ENCODE measurements at places on chromosomes 6 and 20.
A peak's percentile ranks its signal among the peaks of the same experiment; 100 is the strongest.

DNA sequence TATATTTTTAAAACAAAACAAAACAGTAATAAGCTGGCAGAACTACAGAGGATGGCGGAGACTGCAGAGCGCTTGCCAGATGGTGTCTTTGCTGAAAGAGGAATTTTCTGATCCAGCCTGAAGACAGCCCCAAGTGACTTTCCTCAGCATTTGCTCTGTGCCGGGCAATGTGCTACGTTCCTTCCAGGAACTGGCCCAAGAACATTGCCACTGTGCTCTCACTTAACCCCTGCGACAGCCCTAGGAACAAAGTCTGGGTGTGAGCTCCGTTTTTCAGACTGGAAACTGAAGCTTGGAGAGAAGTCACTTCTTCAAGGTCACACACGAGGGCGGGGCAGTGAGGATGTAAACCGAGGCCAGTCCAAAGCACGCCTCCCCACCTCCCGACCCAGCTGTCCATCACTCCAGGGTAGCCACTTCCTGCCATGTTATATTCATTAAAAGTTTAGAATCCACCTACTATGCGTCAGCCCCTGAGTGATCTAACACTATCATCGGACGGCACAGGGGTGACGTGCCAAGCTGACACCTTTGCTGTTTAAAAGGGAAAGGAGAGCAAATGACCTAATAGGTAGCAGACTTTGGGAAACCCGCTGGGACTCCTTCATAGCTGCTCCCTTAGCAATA, 22.3 kb upstream of the BMP7 start:
- DNase-seq: no peak

- no peak for DNase-seq
Observed at GRCh38 chr6:125714441-125715090, 34.9 kb upstream of the HEY2 start.

GRCh38 chr6:161583584-161583983, 309.7 kb upstream of the AGPAT4 start:
- DNase-seq: no peak

DNA sequence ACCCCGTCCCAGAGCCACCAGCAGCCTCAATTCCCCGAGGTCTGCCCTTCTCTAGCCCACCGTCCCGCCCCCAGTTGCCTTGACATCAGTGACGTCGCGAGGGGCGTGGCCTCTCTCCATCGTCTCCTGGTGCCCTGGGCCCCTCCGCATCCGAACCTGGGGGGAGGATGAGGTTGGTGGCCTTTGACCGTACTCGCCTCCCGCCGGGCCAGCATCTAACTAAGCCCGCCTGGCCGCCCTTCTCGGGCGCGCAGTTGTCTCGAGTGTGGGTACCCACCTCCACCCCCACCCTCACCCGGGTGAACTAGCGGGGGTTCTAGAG, 5.5 kb upstream of the ARMC12 start:
- peak; percentile 83 for DNase-seq

GRCh38 chr20:38759106-38759505, 10.8 kb downstream of the ACTR5 start:
- no peak for DNase-seq

Measured in SW 1271 (cell line).